H54 (cell line): ENCODE measurements at places on chromosomes 6 and 20.

- DNase-seq = no peak
Observed at GRCh38 chr6:135673501-135674309, 176.2 kb upstream of the AHI1 start.

DNA sequence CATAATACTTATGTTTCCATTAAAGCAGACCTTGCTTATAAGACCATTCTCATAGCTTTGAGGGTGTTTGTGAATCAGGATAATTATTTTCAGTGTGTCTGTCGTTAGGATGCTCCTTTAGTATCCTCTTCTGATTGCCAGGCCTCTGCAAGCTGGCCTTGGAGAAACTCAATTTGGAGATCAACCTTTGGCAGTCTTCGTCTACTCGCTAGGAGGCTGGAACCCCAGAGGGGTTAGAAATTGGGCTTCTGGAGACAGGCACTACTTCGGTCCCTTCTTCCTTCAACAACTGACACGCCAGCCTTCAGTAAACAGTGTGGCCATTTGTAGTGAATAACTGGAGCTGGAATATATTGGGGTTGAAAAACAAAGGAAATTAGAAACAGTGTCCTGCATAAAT is 100.8 kb upstream of the CITED2 start:
- DNase-seq = no peak

GRCh38 chr6:170018936-170019817 is 267.8 kb downstream of the ERMARD start:
- DNase-seq = no peak

GRCh38 chr20:20521736-20522135 is 153.8 kb downstream of the INSM1 start:
- DNase-seq = no peak

GRCh38 chr6:43246301-43247113 is 3.2 kb downstream of the TTBK1 start:
- DNase-seq = peak; percentile 81

- DNase-seq = no peak
Observed at GRCh38 chr6:69907981-69908498, 41.7 kb downstream of the COL19A1 start.

DNA sequence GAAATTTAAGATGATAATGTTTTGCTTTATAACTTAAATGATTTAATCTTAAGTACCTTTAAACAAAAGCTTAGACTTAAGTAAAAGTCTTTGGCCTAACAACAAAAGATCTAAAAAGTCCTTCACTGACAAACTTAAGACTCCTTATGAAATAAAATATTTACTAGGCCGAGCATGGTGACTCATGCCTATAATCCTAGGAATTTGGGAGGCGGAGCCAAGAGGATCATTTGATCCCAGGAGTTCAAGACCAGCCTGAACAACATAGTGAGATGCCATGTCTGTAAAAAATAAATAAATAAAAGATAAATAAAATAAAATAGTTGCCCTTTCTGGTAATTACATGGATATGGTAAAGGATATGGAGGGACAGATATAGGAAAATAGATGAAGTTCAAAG is 12.4 kb downstream of the KATNA1 start:
- DNase-seq = no peak

DNA sequence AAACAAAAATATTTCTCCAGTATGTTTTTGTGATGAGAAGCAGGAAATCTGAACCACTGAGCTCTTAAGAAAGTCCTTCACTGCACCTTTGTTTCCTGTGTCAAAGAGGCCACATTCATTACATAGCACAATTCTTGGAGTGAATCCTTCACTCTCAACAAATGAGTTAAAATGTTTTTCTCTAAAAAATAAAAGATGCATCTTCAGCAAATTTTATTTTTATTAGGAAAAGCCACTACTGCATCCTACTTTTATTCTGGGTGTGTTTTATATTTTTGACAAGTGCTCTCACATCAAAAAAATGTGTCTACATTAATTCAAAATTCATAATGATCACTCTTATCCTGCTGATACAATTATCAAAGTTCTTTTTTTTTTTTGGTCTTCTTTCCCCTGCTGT is 76.3 kb downstream of the PLCB4 start:
- no peak for DNase-seq

DNA sequence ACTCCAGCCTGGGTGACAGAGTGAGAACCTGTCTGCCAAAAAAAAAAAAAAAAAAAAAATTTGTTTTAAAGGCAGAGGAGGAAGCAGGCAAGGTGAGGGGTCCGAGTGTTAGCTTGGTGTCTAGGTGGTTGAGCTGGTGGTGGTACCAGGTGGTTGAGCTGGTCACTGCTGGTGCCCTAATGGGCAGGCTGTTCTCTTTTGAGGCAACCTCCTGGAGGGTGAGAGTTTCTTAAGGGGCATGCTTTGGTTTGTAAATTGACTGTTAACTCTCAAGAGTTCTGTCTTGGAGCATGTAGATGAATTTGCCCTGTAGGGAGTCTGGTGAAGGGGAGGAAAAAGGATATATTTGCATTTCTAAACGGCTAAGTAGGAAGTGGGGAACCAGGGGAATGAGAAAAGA is 52.7 kb downstream of the BANF2 start:
- no peak for DNase-seq

DNA sequence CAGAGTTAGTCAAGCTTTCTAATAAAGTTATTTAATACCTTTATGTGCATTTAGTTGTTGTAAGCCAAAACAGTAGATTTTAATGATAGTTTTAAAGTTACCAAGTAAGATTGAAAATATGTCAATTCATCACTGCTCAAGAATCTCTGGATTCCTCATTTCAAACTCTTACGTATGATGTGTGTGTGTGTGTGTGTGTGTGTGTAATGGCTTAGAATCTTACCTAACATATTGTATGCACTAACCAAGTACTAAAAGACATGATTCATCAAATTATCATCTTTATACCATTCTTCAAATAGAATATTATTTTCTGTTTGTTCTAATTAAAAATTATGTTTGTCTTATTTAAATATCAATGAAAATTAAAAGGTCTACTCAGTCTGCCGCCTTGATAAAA is 41.5 kb upstream of the ZNF337 start:
- no peak for DNase-seq

GRCh38 chr6:307065-307814 is 15.0 kb downstream of the DUSP22 start:
- no peak for DNase-seq

DNA sequence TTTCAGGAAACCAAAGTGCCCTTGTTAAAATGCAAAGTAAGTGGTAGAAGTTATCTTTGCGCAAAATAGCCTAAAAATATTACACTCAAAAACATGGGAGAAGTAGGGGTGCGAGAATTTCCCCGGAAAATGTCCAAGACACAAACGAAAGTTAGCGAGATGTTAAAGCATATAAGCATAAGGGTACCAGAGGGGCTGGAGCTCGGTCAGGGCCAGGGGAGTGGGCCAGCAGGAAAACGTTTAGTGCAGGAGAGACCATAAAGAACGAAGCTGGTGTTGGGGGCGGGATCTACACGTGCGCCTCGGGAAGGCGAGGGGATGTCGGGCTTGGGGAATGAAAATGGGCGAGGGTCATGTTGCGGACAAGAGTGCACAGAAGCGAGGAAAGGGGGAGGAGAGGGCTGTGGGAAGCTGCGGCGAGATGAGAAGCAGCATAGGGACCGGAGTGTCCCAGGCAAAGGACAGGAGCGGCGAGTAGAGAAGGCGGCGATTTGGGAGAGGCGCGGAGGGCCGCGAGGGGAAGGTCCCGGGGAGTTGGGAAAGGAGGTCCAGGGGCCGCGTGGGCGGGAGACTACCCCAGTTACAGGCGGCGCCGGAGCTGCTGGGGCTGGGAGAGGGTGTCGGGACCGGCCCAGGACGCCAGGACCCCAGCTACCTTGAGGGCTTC is 600 bp downstream of the XPO5 start:
- peak; percentile 56 for DNase-seq

- DNase-seq = no peak
Observed at GRCh38 chr20:49210757-49211110, 8.5 kb upstream of the DDX27 start.

GRCh38 chr6:37512400-37513011 is 12.8 kb upstream of the CCDC167 start:
- no peak for DNase-seq

DNA sequence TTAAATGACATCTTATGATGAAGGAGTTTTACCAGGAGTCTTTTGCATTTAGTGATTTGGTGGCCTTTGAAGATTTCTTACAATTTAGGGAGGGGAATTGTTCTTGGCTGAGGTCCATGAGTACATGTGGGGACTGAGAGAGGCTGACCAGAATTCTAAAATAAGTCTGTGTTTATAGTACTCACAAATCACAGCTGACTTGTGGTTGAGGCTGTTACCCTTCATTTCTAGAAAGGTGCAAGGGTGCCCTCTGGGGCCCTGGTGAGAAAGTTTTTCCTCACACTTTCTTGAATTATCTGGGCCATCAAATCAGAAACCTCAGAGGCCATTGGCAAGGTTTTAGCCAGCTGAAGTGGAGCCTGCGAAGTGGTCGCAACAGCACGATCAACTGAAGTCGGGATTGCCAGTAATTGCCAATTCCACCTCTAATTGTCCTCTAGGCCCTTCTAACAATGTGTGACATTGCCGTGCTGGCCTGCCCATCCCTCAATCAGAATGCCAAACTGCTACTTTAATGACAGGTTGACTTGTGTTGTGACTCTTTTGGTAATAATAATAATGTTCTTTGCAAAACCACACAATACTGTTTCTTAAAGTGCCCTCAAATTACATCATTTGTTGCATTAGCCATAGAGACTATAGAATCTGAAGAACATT is 221.6 kb downstream of the OGFRL1 start:
- peak; percentile 23 for DNase-seq

GRCh38 chr6:143405373-143406154 is 44.9 kb downstream of the ADAT2 start:
- DNase-seq = no peak

- no peak for DNase-seq
Observed at GRCh38 chr6:108734271-108734922, 113.8 kb upstream of the ARMC2 start.

DNA sequence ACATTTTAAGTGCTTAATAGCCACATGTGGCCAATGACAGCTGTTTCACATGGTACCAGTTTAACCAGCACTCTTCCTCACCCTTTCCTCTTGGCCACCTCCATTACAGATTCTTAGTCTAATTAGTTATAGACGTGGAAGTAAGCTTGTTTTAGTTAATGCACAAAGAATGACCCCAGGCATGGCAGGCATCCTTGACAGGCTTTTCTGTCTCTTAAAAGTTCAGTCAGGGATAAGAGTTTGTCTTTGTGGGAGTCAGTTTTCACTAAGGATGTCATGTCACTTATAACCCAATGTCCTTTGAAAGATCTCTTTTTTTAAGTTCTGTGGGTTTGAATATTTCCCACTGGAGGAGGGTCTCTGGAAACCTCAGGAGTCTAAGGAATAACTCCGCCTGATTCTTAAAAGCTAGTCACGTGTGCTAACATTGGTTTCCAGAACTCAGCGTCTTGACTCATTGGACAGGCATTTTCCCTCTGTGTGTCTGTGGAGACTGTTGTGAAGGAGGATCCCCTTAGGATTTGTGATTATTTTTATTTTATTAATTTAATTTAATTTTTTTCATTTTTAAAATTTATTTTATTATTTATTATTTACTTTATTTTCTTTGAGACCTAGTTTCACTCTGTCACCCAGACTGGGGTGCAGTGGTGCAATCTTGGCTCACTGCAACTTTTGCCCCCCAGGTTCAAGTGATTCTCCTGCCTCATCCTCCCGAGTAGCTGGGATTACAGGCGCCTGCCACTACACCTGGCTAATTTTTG is 171.4 kb downstream of the ZFAND3 start:
- peak; percentile 24 for DNase-seq

- no peak for DNase-seq
Observed at GRCh38 chr20:18323705-18324104, 35.4 kb downstream of the ZNF133 start.

GRCh38 chr20:13174402-13174801 is 46.7 kb upstream of the ISM1 start:
- no peak for DNase-seq

- DNase-seq = no peak
Observed at GRCh38 chr6:35179901-35180535, 33.7 kb upstream of the SCUBE3 start.

DNA sequence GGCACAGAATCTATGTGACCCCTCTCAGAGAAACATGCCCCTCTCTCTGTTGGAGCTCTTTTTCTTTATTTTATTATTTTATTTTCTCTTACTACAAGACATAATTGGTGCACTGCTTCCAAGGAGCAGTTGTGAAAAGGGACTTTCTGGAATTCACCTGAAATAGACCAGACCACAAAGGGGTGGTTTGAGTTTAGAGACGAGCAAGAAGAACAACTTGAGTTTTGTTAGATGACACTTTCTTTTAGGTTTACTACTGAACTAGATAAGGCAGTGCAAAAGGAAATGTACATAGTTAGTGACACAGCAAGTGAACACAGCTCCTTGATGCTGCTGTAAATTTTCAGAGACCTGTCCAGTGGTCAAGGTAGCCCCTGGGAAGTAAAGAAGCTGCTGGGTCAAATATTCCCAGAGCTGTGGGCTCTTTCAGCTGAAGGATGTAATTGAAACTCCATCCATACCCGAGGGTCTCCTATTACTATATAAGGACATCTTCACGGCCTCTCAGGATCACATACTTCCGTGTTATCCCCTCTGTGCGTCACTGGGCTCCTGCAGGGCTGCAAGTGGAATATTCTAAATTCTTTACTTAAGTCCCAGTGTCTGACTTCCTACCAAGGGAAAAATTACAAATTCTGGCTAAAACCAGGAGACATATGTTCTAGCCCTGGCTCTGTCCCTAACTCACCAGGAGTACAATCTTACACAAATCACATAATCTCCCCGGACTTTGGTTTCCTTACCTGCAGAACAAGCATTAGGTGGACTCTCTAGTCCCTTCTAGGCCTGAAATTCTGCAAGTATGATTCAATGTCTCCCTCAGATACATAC is 69.1 kb upstream of the ADTRP start:
- DNase-seq = no peak

GRCh38 chr6:12343440-12344162 is 53.4 kb downstream of the EDN1 start:
- DNase-seq = no peak
